Activated CD8-positive, alpha-beta T cell treated with anti-CD3 and anti-CD28 coated beads, Interleukin-2, amount 10 ng/mL, durations not matched to agents 7 days and 5 days (primary cell): ENCODE measurements at places on chromosomes 16 and 17. TPM values are rescaled to one million over a fixed set of nuclear protein-coding genes. Genes with fewer than 3 reads are reported as not detected.

CD300LB gene
- not detected for total RNA-seq

ITGA2B gene
- total RNA-seq, result 0.39 TPM

TGFB1I1 gene
- 0.83 TPM for total RNA-seq

SHISA6 gene
- not detected for total RNA-seq

MNT gene
- 24.2 TPM for total RNA-seq

CDC6 gene
- 110 TPM for total RNA-seq

ZNF785 gene
- total RNA-seq, result 13.7 TPM

TNP2 gene
- total RNA-seq, result not detected

YBX2 gene
- total RNA-seq, result 0.37 TPM

SLC9A5 gene
- 4.1 TPM for total RNA-seq

CPD gene
- 18.6 TPM for total RNA-seq

MARCHF10 gene
- total RNA-seq, result not detected

ZNF267 gene
- 49.8 TPM for total RNA-seq

PIPOX gene
- total RNA-seq, result 0.53 TPM

MSLN gene
- total RNA-seq, result not detected
